T47D (cell line): ENCODE measurements at places on chromosomes 6 and 20.

DNA sequence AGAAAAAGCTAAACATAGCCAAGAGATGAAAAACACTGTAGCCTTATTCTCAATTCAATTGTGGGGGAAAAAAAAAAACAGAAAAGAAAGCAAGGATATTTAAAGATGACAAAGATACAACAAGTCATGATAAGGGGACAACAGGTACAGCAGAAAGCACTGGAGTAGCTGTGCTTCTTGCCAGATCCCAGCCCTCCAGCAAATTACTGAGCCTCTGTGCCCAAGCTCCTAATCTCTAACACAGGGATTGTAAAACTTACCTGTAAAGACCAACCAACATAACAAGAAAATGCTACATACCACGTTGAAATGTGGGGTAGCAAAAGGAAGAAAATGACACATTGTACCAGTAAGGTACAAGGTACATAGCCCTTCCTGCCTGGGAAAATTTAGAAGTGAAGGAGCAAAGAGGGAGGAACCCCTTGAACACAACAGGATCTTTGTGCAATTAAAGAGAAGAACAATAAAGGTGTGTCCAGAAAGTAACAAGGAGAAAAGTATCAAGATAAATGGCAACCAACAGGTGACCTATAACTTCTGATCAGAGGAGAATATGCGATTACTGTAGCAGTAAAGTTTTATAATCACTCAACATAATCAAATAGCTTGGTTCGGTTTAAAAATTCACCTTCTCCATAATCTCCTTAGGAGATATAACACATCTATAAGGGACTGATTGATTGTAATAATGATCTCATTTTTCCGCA, 30.6 kb downstream of the PREP start:
- DNase-seq = no peak

DNA sequence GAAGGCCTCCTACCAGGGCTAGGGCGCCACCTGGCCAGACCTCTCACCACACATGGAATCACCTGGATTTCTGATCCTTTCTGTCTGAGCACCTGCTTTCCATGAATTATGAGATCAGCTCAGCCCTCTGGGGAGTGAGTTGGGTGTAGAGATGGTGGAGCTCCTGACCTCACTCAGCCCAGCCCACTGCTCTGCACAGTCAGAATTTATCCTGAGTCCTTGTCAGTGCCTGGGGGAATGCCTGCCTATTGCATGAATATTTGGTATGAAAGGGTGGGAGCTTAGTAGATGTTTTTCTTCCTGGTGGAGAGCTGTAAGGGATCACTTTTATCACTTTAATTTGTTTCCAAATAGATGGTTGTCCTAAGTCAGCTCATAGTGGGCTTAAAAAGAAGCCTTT, 47.5 kb downstream of the DTD1 start:
- DNase-seq = no peak

GRCh38 chr6:3751077-3751729, at the start of gene PXDC1:
TSS of gene PXDC1 (minus strand) at chr6:3751713. CDS start at chr6:3751531, 182 bp downstream.
- no peak for DNase-seq

- no peak for DNase-seq
Measured at GRCh38 chr6:69284176-69284730, 512.6 kb downstream of the LMBRD1 start.

- no peak for DNase-seq
Measured at GRCh38 chr6:89680150-89680549, 41.6 kb upstream of the LYRM2 start.

GRCh38 chr6:11616200-11616611, 78.7 kb downstream of the TMEM170B start:
- DNase-seq = no peak

GRCh38 chr6:110815015-110815410, 256 bp downstream of the CDK19 start:
- no peak for DNase-seq

DNA sequence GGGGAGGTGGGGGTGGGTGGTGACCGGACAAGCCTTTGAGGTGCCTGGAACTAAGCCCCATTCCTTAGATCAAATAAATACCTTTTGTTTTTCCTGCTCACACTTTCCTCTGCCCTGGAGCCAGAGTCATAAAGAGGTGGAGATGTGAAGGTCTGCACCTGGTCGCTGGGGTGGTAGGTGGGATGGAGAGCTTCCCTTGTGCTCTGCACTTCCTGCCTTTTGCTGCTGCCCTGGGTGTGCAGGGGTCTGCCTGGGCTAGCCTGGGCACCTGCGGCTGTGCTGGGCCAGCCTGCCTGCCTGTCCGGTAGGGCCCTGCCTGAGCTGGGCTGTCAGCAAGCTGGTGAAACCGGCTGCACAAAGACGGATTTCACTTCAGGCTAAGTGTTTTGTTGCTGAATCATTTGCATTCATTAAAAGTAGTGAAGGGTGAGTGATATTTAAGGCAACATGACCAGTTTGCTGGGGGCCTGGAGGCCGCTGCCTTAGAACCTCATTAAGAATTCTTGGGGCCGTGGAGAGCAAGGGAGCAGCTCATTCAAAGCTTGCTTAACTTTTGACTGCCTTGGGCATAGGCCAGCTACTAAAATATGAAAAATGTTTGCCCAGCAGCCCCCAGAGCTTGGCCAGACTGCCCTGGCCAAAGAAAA, 20.5 kb downstream of the PTK7 start:
- DNase-seq = peak; percentile 96

DNA sequence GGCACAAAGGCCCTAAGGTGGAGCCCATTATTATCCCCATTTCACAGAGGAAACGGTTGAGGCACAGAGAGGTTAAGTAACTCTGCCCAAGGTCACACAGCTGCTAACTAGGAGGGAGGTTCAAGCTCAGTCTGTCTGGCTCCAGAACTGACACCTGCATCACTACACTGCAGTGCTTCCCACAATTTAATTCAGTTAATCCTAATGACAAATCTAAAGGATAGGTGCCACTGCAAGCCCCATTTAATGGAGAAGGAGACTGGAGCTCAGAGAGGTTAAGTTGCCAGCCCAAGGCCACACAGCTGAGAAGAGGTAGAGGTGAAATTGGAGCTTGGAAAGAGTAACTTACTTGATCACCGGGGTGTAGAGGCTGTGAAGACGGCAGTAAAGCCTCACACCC, 148.8 kb downstream of the PREX1 start:
- DNase-seq = no peak
